8988T (cell line): ENCODE measurements at places on chromosomes 11 and 22.

- no peak for DNase-seq
Measured at GRCh38 chr11:27293515-27294417, 69.2 kb downstream of the CCDC34 start.

DNA sequence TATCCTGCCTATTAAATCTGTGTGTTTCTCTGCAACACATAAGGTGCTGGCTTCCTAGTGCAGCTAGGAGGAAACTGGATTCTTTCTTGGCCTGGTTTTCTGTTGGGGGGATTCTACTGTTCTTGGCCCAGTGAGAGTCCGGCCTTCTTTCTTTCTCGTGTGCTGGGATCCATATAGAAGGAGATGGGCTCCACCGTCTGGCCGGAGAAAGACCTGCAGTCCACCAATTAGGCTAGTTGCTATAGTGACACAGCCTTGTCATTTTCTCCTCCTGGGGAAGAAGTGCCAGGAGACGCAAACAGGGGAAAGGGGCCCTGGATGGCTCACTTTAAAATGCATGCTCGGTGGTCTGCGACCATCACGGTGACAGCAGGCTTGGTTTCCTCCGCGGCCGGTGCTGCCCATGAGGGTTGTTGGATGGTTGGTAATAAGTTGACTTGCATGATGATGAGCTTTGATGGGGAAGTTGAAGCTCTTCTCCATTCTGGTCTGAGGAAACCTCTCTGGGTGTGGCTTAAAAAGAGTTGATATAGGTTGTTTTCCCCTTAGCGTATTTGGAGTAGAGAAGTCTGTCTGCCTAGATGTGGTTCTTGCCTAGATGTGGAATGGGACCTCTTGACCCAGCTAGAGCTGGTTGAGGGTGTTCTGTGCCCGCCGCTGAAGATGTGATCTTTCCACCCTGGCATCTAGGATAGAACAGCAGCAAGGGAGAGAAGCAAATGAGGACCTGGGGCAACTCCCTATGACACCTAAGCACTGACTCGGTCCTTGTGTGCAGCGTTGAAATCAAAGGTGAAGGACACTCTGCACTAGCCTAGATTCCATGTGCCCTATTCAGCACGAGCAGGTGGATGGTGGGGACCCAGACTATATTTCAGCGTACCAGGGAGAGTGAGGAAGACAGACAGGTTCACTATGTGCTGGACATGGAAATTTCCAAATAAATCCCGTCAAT lies 1335.0 kb downstream of the BRD1 start:
- peak; percentile 66 for DNase-seq

DNA sequence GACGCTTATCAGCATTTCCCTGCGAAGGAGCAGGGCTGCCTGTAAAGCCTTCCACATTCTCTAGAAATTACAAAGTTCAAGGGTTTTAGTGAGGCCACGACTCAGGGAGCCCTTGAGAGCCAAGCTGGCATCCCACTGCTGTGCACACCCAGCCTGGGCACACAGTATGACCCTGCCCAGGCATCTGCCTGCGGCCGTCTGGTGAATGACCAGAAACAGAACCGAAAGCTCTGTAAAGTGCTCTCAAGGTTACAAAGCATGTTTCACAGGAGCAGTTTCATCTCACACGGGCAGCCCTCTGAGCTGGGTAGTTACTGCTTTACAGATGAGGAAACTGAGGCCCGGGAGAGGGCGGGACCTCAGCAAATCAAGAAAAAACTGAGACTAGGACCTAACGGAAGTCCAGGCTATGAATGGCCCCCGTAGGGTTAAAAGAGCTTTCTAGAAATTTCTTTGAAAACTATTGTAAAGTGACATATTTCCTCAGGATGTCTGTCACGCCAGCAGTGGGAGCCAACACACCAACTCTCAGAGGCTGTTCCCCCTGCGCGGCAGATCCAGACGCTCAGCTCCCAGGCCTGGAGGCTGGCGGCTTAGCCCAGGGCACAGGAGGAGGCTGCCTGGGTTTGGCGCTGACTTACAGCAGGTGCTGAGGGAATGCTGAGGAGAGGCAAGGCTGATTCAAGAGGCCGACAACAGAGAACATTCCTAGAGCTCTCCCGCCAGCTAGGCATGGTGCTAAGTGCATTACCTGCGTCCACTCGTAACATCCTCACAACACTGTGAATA lies 7.7 kb upstream of the TCF20 start:
- DNase-seq = no peak

DNA sequence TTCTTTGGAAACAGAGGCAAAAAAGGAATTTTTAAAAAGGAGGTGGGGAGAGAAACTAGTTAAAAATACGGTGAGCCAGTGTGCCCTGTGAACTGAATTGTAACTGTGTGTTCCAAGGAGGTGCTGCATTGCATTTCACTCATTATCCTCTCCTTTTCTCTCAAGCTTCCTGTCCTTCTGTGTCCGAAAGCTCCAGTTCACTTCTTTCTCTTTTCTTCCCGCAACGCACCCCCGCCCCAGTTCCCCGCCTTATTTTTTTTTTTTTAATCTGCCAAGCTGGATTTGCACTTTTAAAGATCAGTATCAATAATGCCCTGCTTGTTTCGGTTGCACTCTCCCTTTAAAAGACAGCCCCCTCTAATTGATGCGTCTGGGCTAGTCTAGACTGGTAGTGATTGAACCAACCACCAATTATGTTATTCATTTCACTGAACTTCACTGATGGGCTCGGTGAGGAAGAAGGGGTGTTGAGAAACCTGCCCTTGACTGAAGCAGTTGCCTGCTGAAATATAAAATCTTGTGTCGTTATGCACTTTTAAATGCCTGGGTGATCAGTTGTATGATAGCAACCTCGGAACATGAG lies 18.5 kb downstream of the BLID start:
- DNase-seq = no peak

DNA sequence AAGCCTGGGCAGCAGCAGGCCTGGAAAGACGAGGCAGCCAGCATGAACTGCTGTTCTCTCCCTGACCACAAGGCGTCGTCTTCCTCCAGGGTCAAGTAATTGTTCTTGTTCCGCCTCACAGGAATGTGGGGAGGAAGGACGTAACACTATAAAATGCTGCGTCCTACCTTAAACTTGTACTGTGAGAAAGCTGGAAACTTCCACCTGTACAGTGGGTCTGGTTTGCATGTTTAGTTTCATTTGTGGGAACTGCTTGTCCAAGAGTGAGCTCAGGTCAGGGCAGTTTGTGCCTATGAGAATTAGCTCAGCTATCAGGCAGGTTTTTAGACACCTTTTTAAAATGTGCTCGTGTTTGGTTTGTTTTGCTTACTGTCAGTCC lies 55.2 kb downstream of the PANX1 start:
- DNase-seq = no peak

DNA sequence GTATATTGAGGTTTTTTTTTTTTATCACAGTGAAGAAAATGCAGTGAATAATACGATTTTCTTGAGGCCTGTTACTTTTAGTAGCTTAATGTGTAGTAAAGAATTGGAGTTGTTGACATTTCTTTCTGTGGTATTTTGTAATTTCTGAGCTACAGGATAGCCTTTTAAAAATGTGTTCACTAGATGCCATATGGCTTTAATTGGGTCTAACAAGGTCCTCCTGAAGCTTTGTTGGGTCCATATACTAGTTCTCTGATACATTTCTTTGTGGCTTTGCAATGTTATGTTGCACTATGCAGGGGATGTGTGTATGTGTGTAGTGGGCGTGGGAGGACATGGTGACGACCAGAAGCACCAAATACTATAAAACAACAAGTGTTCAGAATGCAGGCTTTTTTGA lies 25.1 kb downstream of the FBXO7 start:
- no peak for DNase-seq

GRCh38 chr11:86636275-86636674 lies 36.1 kb downstream of the ME3 start:
- no peak for DNase-seq

GRCh38 chr11:62889484-62890437 lies 9.1 kb downstream of the SLC3A2 start:
- DNase-seq = peak; percentile 10

DNA sequence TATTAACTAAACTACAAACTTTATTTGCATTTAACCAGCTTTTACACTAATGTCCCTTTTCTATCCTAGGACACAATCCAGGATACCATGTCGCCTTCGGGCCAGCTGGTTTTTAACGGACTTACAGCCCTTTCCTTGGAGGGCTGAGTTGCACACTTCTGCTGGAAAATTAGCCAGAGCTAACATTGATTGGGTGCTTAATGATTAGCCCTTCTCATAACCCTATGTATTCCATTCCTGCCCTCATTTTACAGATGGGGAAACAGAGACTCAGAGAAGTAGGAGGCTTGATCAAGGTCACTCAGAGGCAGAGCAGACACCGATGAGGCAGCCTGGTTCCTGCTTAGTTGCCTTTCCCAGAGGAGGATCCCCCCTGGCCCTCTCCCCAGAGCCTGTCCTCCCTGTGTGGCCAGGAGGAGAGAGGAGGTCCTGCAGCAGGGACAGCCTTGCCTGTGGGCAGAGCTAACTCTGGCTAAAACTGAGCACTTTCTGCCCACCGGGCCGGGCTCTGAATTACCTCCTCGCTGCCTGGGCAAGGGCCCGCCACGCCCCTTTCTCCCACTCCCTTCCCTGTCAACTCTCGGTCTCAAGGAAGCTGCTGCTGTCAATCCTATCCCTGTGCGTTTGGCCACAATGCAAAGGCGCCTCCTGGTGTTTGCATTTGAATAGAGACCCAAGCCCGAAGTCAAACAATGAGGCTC lies 59.6 kb upstream of the PAX6 start:
- peak; percentile 56 for DNase-seq

- DNase-seq = no peak
Measured at GRCh38 chr11:110712659-110713448, 617 bp upstream of the ARHGAP20 start.

DNA sequence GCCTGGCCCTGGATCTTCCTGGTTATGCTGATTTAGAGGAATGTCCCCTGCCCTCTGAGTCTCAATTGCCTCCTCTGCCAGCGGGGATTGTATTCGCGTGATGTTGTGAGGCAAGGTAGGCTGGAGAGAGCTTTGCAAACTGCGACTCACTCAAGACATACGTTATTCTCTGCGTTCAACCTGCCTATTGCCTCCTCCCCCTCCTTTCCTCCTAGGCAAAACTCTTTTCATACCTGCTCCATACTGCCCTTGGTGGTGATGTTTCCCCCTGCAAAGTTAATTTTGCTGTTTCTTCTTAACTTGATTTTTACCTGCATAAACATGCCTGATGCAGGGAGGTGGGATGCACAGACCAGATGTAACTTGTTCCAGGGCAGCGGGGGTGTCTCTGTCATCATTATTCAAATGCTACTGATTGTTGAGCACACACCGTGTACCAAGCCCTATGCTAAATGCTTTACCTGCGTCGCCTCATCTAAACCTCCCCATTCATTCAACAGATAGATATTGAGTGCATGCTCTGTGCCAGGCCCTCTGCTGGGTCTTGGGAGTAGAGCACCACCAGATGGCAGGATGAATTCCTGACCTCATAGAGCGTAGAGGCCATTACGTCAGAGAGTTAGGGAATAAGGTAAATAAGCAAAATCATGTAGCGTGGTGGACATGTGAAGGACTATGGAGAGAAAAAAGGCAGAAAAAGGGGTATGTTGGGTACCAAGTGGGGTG lies 29.0 kb downstream of the SGSM1 start:
- no peak for DNase-seq

DNA sequence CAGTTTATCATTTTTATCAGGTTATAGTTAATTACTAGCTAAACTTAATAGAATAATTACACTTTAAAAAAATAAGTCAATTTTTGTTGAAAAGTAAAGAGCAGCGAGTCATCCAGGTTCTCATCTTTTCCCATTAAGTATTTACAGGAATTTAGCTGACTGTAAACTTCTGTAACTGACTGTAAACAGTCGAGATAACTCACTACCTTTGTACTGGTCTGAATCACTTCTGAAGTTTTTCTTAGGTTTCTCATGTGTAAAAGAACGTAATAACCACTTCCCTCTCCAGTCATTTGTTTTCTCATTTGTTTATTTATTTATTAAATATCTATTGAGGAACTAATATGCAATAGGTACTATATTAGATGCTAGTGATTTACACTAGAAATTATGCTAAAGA lies 270.8 kb downstream of the DYNC2H1 start:
- DNase-seq = no peak

GRCh38 chr22:45430871-45431270 lies 17.4 kb downstream of the RIBC2 start:
- DNase-seq = no peak

GRCh38 chr11:86062719-86063118 lies 6.2 kb downstream of the PICALM start:
- DNase-seq = no peak

DNA sequence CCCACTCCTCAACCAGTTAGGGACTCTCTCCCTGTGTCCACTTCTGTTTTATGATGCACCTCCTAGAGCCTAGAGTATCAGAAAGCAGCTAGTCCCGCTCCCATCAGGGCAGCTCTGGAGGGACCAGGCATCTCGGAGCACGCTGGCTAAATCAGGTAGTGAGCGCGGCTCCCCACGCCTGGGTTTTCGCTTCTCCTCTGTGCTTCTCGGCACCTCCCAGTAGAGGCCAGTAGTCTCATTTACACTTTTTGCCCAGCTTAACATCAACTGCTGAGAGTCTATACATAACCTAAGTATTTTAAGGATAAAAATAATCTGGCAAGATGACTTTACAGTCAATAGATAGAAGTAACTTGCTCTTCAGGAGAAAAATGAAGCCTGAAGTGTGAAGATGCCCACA lies 473.8 kb downstream of the OPCML start:
- DNase-seq = no peak

GRCh38 chr11:100961633-100962032 lies 168.0 kb downstream of the PGR start:
- DNase-seq = no peak

DNA sequence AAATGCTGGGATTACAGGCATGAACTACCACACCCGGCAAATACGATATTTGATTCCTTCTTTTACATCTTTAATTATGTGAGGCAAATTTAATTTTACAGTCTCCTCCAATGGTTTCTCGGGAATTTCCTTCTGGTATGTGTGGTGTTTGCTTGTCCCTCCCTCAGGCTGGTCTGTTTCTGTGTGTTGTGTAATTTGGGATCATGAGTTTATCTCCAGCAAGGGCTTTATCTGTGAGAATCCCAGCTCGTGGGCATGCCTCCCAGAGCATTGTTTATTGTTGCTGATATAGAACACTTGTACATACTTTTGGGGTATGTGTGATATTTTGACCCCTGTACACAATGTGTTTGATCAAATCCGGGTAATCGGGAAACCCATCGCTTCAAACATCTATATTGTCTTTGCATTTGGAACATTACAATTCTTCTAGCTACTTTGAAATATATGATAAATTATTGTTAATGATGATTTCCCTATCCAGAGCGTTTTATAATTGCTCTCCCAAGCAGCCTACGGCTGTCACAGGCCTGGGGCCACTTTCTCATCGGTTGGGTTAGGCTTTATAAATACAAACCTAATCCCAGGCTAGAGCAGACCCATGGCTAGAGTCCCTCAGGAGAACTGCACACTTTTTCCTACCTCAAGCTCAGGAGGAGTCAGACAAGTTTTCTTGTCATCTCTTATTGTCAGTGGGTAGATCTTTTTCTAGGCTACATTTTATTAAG lies 15.0 kb upstream of the PRR5 start:
- DNase-seq = no peak
